DMS79 treated with DMSO at 0.1 percent for 48 hours (cell line): ENCODE measurements at places on chromosomes 13 and 19.
A peak's percentile ranks its signal among the peaks of the same experiment; 100 is the strongest.

DNA sequence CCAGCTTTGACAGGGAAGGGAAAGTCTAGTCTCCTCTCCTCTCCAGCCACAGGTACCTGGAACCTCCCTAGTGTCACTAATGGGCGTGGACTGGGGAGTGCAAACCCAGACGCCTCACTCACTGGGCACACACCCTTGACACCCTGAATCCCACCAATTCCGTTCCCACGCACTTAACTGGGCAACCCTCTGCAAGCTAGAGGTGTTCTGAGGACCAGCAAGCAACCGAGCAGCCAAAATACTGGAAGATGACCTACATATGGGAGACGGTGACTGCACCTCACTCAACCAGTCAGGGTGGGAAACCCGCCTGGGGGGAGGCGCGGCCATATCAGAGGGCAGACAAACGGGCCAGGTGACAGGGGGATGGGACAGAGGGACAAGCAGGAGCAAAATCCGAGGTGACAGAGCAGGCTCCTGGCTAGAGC is 991 bp downstream of the ABHD17A start:
- DNase-seq: no peak

DNA sequence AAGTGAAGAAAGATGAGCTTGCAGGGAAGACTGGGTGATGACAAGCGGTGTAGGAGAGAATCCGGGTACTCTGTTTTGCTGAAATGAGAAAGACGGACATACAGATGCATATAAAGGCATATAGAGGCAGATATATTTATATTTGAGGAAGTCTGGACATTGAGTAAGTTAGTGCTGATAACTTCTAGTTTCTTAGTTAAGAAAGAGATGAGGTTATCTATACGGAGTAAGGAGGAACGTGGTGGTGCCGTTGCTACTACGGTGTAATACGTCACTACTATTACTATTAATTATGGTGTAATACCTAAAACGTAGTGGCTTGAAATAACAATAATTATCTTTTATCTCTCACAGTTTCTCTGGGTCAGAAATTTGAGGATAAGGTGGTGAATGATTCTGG is 9.8 kb upstream of the CPB2 start:
- DNase-seq: no peak

DNA sequence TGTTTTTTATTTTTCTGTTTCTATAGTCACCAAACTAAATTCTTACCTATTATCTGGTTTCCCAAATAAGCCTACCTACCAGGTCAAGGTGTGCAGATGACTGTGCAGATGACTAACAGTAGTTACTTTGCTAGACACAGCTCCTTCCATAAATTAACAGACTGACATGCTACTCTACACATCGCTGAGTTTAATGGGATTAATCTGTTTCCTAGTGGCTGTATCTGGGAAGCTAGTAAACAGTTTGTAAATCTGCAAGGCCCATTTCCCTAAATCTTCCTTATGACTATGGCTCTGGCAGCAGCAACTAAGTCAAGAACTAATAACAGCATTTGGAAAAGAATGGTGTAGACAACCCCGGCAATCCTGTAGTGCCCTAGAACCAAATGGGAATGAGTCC is 27.9 kb downstream of the MIPEP start:
- no peak for DNase-seq

DNA sequence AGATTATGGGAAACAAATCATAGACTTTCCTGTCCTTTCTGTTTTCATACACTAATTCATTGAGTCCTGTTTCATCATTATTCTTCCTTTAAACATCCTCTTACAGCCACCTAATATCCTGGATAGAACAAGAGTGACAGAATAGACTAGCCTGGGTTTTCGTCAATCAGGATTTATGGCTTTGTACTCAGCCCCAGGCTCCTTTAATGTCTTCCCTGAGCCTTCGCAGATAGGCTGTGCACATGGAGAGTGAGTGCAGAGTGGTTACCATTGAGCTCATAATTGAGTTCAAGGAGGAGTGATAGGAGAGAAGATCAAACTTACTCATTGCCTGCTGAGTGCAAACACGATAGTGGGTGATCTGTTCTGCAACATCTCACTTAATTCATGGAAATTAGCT is 304.9 kb downstream of the TDRD3 start:
- no peak for DNase-seq

DNA sequence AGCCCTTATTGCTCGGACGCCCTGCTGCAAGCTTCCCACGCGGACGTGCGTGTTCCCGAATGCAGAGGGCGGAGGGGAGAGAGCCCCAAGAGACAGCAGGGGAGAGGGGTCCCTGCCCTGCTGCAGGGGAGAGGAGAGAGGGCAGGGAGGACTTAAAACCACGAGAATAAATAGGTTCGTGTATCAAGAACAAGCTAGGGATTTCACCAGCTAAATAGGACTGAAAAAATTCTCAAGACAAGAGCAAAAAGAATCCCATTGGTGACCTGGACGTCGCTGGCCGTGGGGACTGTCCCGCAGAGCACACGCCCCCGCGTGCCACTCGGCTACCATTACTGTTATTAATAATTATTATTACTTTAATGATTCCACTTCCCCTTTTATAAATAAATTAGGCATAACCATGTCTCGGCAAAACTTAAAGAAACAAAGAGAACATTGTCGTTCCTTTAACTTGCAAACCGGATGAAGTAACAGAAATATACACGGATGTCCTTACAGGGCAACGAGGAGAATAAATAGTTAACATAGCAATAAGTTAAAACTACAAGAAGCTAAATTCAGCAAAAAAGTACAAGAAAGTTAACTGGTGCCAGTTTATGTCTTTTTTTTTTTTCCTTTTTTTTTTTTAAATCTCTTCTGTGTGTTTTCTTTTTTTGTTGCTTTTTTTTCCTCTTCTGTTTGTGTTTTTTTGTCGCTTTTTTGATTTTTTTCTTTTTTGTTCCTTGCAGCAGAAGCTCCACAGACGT is 16.6 kb downstream of the PRKCSH start:
- no peak for DNase-seq

DNA sequence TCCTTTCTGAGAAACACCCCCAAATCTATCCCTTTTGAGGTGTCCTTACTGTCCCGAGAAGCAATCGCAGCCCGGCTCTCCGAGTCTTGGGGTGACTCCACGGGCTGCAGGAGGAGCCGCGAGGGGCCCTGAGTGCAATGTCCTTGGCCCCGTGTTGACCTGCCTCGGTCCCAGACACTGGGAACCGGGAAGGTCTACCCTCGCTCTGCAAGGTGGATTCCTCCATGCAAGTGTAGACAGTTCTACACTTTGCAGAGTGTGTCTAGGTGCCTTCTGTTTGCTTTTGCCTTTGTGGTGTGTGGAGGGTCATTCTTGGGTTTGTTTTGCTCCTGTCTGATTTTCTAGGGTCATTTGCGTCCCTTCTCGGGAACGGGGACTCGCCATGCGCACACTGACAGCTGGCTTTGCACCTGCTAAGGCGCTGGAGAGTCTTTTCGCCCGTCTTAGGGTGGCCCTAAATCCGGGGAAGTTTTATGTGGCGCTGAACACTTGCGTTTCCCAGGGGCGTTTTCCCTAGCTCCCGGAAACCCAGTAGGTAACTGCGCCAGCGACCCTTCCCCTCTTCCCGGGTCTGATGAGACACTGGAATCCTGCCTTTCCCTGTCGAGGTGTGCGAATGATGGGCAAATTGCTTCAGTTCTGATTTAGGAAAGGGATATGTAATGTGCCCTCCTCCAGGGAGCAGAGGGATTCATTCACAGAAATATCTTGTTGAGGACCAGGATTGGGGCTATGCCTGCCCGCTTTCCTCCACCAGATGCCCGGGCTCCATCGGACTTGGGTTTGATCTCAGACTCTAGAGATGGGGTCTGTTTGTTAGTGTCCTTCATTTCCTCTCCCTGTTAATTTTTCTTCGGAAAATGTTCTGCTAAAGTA is 755 bp downstream of the SERTM1 start:
- peak; percentile 50 for DNase-seq

- DNase-seq: no peak
Measured at GRCh38 chr19:53903055-53903680, 5.9 kb upstream of the CACNG7 start.

DNA sequence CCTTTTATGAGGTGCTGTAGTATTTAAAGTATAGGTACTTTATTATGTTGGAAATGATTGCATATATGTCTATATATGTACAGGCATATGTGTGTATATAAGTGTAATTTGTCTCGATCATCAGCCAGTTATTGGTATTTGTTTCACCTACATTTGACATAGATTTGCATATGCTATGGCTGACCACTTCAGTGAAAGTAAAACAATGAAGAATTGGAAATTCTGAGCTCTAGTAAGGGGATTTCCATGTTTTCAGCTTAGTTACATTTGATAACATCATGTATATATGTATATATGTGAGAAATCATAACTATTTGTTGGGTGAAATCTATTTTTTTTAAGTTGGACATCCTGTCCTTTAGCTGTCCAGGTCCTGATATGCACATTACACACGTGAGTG is 1303.9 kb downstream of the EFNB2 start:
- no peak for DNase-seq

DNA sequence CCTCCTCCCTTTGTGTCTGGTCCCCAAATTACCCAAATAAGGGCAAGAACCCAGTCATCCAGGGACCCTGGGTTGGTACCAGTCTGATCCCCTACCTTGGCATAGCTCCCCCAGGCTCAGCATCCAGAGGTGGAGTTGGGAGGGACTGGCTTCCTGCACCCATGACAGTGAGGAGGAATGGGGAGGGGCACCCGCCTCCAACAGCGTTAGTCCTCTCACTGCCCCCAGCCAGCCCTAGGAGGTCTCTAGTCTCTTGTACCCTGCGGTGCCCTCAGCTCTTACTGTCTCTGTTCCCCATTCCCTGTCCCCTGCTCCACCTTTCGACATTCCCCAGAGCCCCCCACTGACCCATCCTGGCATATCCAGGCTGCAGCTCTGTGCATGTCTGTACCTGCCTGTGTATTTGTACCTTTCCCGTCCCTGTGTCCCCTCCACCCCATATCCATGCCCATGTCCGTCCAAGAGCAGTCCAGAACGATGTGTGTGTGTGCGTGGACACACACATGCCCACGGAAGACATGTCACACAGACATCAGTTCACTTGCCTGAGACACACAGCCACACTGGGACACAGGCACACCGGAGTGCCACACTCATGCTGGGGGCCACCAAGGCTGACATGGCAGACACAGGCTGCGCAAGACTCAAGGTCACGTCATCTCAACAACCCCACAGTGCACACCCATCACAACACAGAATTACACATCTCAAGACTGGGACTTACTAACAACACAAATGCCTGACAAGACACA is 17.8 kb downstream of the ERFL start:
- no peak for DNase-seq

DNA sequence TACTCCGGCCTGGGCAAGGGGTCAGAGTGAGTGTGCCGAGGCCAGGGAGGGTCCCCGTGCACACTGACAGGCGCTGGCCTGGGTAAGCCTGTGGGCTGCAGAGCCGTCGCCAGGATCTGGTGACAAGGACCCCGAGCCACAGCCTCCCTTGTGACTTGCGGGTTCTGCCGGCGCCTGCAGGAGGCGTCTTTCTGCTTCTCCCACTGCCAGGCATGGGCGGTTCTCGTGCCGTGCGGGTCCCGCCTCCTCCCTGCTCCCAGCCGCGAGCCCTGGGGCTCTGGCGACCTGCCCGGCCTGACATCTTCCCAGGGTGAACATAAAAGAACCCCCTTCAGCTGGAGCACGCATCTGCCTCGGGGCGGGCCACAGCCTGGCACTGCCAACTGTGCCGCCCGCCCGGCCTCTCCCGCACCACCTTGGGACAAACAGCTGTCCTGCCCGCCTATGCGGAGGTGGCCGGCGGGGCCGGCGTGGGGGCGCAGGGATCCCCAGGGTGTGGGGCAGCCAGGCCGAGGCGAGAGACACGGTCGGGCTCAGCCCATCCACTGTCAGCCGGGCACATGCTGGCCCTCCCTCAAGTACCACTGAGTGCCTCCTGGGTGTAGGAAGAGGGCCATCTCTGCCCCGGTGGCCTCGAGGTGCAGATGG is 1.5 kb upstream of the HCN2 start:
- peak; percentile 92 for DNase-seq
